ENCODE measurements at places on chromosomes 13 and 19. TPM values are rescaled to one million over a fixed set of nuclear protein-coding genes. Genes with fewer than 3 reads are reported as not detected.

- no peak for DNase-seq
Measured at GRCh38 chr13:42396501-42396900, 124.5 kb downstream of the AKAP11 start.

GRCh38 chr13:49100637-49101570 is 119.2 kb upstream of the MLNR start:
- no peak for DNase-seq

DNA sequence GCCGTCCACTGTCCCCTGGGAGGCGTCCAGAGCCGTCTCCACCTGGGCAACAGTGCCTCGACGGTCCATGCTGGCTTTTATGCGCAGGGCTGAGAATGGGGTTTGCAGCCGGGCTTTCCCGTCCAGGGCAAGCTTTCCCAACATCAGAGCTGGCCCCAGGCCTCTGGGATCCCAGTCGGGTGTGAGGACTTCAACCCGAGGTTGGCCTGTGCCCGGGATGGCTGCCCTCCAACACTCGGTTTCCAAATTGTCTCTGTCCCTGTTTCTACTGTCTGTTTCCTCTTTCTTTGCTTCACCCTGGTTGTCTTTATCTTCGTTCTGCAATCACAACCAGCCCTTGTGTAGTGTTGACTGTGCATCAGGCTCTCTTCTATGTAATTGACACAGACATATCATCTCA is at the start of gene IFNL4:
Gene IFNL4 (minus strand): TSS at position 51 of the 400 bp plus-strand sequence.
- DNase-seq, result no peak

- peak; percentile 94 for DNase-seq
Measured at GRCh38 chr13:112066624-112067004, 335 bp upstream of the SOX1 start.

DNA sequence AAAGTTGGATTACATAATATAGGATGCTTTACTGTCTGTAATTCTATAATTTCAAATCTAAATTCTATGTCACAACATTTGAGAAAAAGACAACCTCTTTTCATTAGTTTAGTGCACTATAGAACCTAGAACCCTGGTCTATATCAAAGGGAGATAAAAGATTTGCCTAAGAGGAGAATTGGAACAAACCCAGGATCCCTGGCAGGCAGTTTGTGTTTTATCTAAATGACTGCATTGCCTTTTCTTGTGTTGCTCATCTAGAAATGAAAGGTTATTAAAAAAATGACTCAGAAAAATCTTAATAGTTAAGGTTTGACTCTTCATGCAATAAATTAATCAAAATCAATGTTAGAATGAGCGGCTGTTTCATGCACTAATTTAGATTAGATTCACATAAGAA is 96.7 kb downstream of the PCDH9 start:
- DNase-seq, result no peak

- no peak for DNase-seq
Measured at GRCh38 chr13:106276876-106277275, 258.6 kb downstream of the EFNB2 start.

DNA sequence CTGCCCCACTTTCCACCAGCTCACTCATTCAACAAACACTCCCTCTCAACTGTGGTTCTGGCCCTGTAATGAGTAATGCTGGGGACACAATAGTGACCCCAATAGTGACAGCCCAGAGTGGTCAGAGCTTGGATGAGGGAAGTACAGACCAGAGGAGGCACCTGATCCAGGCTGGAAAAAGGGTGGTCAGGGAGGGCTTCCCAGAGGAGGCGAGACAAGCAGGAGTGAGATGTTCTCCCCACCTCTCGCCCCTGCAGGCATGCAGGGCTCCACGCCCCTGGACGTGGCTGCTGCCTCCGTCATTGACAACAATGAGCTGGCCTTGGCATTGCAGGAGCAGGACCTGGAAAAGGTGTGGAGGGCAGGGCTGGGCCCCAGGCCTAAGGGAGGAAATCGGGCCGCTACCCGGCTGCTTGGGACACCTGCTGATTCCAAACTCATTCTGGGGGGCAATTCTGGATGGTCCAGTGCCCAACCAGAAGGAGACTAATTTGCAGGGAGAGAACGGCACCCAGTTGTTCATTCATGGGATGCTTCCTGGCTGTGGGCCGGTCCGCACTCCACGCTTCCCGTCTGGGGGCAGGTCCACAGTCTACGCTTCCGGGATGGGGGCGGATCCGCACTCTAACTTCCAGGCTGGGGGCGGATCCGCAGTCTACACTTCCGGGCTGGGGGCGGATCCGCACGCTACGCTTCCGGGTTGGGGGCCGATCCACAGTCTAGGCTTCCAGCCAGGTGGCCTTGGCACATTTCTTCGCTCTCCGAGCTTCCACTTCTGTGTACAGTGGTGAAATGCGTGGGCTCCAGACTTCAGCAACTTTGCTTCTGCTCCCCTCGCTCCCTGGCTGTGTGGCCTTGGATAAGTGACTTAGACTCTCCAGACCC is 63.4 kb downstream of the RYR1 start:
- DNase-seq, result no peak

- no peak for DNase-seq
Measured at GRCh38 chr13:100602493-100603111, 14.0 kb upstream of the GGACT start.

- DNase-seq, result no peak
Measured at GRCh38 chr19:40705362-40705651, 11.4 kb downstream of the COQ8B start.

DNA sequence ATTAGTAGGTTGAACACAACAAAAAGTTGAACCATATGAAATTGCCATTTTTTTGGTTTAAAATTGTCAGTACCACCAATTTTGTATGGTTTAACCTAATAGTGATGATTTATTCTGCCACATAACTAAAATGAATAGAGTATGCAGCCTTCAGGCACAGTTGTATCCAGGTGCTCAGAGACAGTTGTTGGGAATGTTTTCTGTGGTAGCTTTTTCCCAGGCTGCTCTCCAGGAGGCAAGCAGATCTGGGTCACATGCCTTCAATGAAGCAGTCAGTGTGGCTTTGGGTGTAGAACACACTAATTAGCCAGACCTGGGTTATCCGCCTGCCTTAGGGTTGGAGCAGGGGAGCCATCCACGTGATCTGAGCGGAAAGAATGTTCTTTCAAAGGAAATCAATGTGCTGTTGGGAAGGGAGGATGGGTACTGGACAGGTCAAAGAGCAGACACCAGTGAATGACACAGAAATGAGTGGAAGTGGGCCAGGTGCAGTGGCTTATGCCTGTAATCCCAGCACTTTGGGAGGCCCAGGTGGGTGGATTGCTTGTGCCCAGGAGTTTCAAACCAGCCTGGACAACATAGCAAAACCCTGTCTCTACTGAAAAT is 28.6 kb downstream of the MARK4 start:
- DNase-seq, result no peak

- DNase-seq, result peak; percentile 97
Measured at GRCh38 chr13:36818804-36819738, at the start of gene RFXAP. Gene RFXAP, plus strand, starts transcription at chr13:36819222. Its CDS starts 136 bp downstream, at chr13:36819358.

DNA sequence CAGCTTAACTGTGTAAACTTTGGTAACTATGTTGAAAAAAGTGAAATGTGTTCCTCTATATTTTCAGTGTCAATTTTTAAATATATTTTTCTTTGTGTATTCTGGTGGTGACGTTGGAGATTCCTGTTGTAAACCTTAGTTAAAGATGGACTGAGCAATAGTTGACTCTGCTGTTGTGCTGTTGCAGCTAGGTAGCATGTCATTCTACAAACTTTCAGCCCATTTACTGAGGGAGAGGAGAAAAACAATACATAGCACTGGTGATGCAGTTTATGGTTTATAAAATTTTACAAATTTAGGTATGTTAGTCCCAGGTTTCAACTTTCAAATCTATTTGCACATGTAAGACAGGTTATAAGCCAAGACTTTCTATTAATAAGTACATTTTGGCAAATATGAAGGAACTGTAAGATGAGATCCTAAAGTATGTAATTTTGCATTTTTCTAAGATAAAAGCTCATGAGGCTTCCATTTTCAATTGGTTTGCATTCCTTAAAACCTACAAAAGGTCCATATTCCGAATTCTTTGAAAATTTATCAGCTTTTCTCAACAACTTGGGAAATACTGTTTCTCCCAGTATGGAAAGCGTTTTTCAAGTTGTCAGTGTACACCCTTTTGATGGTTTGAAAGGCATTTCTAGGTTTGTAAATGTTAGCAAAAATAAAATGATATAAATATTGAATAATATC is 1.5 kb downstream of the NDFIP2 start:
- no peak for DNase-seq

DNA sequence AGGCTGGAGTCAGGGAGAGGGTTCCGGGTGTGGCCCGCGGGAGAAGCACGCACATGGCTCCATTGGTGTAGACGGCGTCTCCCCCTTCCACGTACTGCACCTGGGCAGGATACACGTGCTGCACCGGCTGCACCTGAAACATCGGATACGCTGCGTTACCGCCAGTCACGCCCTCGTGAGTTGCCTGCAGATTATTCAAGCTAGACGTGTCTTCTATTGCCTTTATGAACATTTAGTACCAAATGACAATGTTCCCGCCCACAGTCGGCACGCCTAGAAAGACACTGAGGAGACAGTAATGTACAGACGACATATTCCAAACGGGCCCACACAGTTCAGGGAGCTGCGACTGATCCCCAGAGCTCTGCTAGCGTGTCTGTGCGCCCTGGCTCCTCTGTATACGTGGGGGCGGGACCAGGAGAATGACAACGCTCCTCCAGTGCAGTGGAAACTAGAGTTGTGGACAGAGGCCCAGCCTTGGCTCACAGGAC is 64.1 kb upstream of the RANBP3 start:
- DNase-seq, result no peak

- no peak for DNase-seq
Measured at GRCh38 chr13:110281736-110282135, 25.2 kb downstream of the COL4A1 start.

DNA sequence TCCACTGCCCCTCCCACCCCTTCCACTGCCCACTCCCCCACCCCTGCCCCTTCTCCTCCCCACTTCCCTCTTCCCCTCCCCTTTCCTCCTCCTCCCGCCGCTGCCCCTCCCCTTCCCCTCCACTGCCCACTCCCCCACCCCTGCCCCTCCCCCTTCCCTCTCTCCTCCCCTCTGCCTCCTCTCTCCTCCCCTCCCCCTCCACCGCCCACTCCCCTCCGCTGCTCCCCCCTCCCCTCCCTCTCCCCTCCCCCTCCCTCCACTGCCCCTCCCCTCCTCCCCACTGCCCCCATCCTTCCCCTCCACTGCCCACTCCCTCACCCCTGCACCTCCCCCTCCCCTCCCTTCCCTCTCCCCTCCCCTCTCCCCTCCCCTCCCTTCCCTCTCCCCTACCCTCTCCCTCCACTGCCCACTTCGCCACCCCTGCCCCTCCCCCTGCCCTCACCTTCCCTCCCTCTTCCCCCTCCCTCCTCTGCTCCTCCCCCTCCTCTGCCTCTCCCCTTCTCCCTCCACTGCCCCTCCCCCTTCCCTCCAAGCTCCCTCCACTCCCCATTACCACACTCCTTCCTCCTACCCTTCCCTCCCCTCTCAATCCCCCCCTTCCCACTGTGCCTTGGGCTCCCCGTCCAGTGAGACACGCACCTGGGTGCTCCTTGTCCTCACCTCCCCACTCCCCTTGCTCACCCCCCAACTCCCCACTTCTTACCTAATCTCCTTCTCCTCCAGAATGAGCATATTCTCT is 21.9 kb downstream of the ATP8B3 start:
- no peak for DNase-seq

GRCh38 chr13:102968572-102969228 is 97.5 kb downstream of the SLC10A2 start:
- DNase-seq, result no peak

- peak; percentile 85 for DNase-seq
Measured at GRCh38 chr19:52343548-52343947, 7.5 kb downstream of the ZNF610 start.

DNA sequence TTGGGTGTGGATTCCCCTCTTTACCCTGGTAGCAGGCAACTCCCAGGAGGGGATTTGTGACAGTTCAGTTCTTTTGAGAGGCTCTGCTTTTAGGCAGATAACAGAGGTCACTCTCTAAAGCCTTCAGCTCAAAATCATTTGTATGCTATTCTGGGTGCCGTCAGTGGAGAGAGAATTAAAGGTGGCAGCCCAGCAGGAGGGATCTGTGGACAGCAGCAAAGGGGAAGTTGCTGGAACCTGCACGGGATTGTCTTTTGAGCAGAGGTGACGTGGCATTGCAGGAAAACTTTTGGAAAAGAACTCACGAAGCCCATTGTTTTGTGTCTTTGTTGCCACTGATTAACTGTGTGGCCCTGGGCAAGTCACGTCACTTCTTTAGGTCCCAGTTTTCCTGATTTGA is 62.4 kb upstream of the C1QTNF9 start:
- DNase-seq, result peak; percentile 30

- no peak for DNase-seq
Measured at GRCh38 chr19:40331052-40331451, 17.1 kb downstream of the C19orf47 start.

GRCh38 chr19:49840736-49841249 is 10.2 kb upstream of the PTOV1 start:
- no peak for DNase-seq

GRCh38 chr13:112183532-112184090 is 116.7 kb downstream of the SOX1 start:
- DNase-seq, result no peak

DNA sequence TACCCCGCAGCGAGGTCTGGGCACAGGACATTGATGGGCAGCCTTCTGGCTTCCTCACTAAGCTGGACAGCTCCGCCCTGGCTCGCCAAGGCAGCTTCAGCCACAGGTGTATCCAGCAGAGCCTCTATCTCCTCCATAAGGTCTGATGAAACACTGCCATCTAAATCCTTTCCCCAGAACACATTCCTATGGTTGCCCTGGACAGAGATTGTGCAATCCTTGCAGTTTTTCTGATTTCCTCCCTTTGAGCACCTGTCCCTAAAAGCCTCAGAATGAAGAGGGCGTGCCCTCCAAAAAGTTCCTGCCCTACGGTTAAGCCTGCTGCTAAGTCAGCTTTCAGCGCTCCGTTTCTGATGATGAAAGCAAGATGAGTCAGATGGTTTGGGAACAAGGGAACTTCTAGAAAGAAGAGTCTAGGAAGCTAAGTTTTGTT is 21.0 kb downstream of the CLEC4M start:
- DNase-seq, result no peak

DNA sequence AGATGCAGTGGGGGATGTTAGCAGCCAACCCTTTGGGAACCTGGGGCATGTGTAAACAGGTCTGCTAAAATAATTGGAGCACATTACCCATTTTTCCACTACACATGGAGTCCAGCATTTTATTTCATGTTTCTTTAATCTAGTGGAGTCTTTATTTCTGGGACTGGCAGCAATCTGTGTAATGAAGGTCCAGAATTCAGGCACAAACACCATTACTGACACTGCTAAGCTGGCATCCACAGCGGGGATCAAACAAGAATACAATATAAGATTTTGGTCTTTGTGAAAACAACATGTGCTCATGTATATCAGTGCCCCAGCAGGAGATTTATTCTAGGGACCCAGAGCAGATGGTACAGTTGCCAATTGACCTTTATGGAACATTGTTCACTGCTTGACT is 1587.0 kb upstream of the PRR20A start:
- no peak for DNase-seq

ZNF730 gene
- total RNA-seq, result 59.2 TPM

PROSER3 gene
- 13.4 TPM for total RNA-seq

USE1 gene
- total RNA-seq, result 13.6 TPM

ZNF816 gene
- 27.7 TPM for total RNA-seq

MAMSTR gene
- 1.4 TPM for total RNA-seq

Measured in neural progenitor cell (in vitro differentiated cells).